ENCODE measurements at places on chromosomes 13 and 19. TPM values are rescaled to one million over a fixed set of nuclear protein-coding genes. Genes with fewer than 3 reads are reported as not detected.

- no peak for DNase-seq
- H3K36me3 ChIP-seq: no peaks in the 10 kb centered on the region
- no peak overlapping the region for H3K4me3 ChIP-seq
- peaks cover 12% of the 10 kb centered on the region for H3K27me3 ChIP-seq
- H3K27ac ChIP-seq: no peak overlapping the region
- peaks cover 4% of the 10 kb centered on the region for H3K4me1 ChIP-seq
These were observed 200.9 kb upstream of the TMTC4 start for GRCh38 chr13:100875392-100876043.

GRCh38 chr19:44512326-44513298 lies 12.3 kb upstream of the ZNF180 start:
- no peaks in the 10 kb centered on the region for H3K4me1 ChIP-seq
- no peak overlapping the region for H3K4me3 ChIP-seq
- H3K27me3 ChIP-seq: peaks cover 6% of the 10 kb centered on the region
- no peak overlapping the region for H3K27ac ChIP-seq

The C19orf85 gene
- total RNA-seq: not detected

- H3K27me3 ChIP-seq: no peaks in the 10 kb centered on the region
- no peaks in the 10 kb centered on the region for H3K36me3 ChIP-seq
- peaks cover 13% of the 10 kb centered on the region for H3K4me1 ChIP-seq
- H3K4me3 ChIP-seq: no peak overlapping the region
- peak overlapping the region; percentile 2 for H3K27ac ChIP-seq
- DNase-seq: no peak
These were observed 27.1 kb upstream of the MYCBP2 start for GRCh38 chr13:77353995-77354394.

DNA sequence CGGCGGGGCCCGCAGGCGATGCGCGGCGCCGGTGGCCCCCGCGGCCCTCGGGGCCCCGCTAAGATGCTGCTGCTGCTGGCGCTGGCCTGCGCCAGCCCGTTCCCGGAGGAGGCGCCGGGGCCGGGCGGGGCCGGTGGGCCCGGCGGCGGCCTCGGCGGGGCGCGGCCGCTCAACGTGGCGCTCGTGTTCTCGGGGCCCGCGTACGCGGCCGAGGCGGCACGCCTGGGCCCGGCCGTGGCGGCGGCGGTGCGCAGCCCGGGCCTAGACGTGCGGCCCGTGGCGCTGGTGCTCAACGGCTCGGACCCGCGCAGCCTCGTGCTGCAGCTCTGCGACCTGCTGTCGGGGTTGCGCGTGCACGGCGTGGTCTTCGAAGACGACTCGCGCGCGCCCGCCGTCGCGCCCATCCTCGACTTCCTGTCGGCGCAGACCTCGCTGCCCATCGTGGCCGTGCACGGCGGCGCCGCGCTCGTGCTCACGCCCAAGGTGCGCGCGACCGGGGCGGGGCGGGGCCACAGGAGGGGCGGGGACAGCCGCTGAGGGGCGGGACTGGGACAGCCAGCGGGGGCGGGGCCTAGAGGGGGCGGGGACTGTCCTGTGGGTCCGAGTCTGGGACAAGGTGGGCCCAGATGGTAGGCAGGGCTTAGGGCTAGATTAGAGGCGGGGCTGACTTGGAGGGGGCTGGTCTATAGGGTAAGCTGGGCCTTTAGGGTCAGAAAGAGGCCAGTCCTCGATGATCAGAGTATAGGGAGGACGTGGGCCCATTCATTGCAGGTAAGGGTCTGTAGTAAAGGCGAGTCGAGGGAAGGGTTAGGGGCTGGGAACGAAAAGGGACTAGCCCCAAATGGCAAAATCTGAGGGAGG lies 5.1 kb downstream of the GRIN2D start:
- H3K36me3 ChIP-seq: no peaks in the 10 kb centered on the region
- H3K27ac ChIP-seq: peak overlapping the region; percentile 44
- peaks cover 44% of the 10 kb centered on the region for H3K27me3 ChIP-seq
- H3K4me3 ChIP-seq: peak overlapping the region; percentile 50

The THSD8 gene
- 17.7 TPM for total RNA-seq

The CYP2F1 gene
- not detected for total RNA-seq

The CATSPERD gene
- total RNA-seq: not detected

The ZNF264 gene
- 34.1 TPM for total RNA-seq

DNA sequence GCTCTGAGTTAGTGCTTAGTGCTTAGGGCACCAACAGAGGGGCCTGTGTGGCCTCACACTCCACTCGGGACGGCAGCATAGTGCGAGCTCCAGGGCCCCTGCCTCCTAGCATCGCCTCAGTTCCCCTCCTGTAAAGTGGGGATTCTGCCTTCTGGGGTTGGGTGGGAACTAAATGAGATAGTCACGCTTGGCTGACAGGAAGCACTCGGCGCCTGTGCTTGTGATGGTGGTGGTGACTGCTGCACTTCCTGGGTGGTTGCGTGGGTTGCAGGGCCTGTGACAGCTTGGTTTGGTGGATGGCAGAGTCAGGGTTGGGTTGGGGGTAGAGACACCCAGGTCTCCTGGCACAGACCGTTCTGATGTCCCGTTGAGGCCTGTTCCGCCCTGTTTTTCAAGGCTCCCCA lies 7.7 kb downstream of the PLEKHF1 start:
- H3K4me3 ChIP-seq: peak overlapping the region; percentile 58
- H3K27me3 ChIP-seq: no peaks in the 10 kb centered on the region
- H3K36me3 ChIP-seq: peaks cover 84% of the 10 kb centered on the region
- H3K4me1 ChIP-seq: peaks cover 92% of the 10 kb centered on the region
- peak overlapping the region; percentile 87 for H3K27ac ChIP-seq

DNA sequence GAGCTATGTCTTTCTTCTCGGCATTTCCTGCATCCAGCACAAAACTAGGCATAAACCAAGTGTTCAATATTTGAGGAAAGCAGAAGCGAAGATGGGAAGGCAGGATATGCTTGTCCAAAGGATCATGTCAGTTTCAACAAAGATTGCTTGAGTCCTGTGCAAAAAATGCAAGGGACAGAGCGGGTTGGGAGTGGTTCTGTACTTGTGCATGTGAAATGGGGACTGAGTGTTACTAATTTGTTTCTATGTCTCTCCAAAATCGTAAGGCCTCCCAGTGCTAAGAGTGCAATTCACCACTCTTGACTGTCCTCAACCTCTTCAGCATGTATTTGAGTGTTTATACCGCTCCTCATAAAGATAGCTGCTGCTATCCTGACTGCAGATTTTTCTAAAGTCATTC lies 166.2 kb downstream of the DLEU7 start:
- no peak overlapping the region for H3K27ac ChIP-seq
- peaks cover 9% of the 10 kb centered on the region for H3K4me1 ChIP-seq
- no peak overlapping the region for H3K4me3 ChIP-seq
- peaks cover 2% of the 10 kb centered on the region for H3K27me3 ChIP-seq

The BLVRB gene
- 16.5 TPM for total RNA-seq

DNA sequence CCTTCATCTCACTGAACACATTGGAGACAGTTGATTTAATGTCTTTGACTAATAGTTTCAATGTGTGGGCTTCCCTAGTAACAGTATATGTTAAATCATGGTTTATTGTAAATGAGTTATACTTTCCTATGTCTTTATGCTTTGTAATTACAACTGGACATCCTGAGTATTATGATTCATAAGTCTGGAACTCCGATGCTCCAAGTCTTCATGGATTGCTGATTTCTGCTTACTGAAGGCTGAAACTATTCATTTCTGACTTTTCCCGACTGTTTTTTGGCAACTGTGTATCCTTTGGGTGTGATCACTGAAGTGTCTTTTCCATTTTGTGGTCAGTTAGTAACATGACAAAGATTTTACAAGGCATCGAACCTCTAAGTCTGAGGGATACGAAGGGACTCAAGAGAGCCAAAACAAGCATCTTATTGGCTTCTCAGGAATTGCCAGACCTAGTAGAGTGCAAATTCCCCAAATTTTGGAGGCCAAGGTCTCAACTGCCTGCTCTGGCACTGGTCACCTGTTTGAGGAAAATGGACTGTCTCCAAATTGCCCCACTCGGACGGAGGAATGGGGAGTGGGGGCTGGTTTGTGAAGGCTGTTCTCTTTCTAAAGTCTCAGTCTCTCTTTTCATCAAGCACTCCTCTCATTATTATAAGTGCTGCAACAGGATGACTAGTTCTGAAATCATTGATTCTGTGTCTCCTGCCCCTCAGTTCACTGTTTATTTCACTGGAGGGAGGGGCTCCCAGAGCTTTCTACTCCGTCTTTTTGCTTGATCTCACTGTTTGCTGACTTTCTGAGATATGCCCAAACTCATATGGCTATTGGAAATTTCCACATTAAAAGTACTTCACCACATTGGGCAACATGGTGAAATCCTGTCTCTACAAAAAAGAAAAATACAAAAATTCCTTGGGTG lies 20.2 kb upstream of the CD70 start:
- H3K27me3 ChIP-seq: peaks cover 25% of the 10 kb centered on the region
- no peak for DNase-seq
- peaks cover 2% of the 10 kb centered on the region for H3K36me3 ChIP-seq
- H3K27ac ChIP-seq: no peak overlapping the region
- H3K4me1 ChIP-seq: peaks cover 12% of the 10 kb centered on the region

GRCh38 chr19:1019980-1020867 lies 699 bp downstream of the TMEM259 start:
- peak overlapping the region; percentile 90 for H3K4me3 ChIP-seq
- peaks cover 10% of the 10 kb centered on the region for H3K36me3 ChIP-seq
- DNase-seq: peak; percentile 59
- peak overlapping the region; percentile 92 for H3K27ac ChIP-seq
- no peaks in the 10 kb centered on the region for H3K27me3 ChIP-seq
- H3K4me1 ChIP-seq: peaks cover 42% of the 10 kb centered on the region

GRCh38 chr13:92158346-92158745 lies 759.9 kb downstream of the GPC5 start:
- DNase-seq: no peak
- H3K36me3 ChIP-seq: no peaks in the 10 kb centered on the region
- H3K27me3 ChIP-seq: no peaks in the 10 kb centered on the region
- no peak overlapping the region for H3K4me3 ChIP-seq
- H3K27ac ChIP-seq: no peak overlapping the region

The KCNRG gene
- total RNA-seq: 0.82 TPM

GRCh38 chr19:1265615-1266128 lies 3.5 kb upstream of the CIRBP start:
- H3K27ac ChIP-seq: peak overlapping the region; percentile 82
- H3K4me3 ChIP-seq: peak overlapping the region; percentile 69
- peaks cover 65% of the 10 kb centered on the region for H3K4me1 ChIP-seq
- DNase-seq: peak; percentile 76
- peaks cover 25% of the 10 kb centered on the region for H3K36me3 ChIP-seq

- no peaks in the 10 kb centered on the region for H3K27me3 ChIP-seq
- DNase-seq: no peak
- H3K4me1 ChIP-seq: peaks cover 10% of the 10 kb centered on the region
- H3K4me3 ChIP-seq: no peak overlapping the region
- no peaks in the 10 kb centered on the region for H3K36me3 ChIP-seq
- H3K27ac ChIP-seq: no peak overlapping the region
These were observed 165.4 kb downstream of the FLT1 start for GRCh38 chr13:28329395-28330158.

The METTL21C gene
- not detected for total RNA-seq

DNA sequence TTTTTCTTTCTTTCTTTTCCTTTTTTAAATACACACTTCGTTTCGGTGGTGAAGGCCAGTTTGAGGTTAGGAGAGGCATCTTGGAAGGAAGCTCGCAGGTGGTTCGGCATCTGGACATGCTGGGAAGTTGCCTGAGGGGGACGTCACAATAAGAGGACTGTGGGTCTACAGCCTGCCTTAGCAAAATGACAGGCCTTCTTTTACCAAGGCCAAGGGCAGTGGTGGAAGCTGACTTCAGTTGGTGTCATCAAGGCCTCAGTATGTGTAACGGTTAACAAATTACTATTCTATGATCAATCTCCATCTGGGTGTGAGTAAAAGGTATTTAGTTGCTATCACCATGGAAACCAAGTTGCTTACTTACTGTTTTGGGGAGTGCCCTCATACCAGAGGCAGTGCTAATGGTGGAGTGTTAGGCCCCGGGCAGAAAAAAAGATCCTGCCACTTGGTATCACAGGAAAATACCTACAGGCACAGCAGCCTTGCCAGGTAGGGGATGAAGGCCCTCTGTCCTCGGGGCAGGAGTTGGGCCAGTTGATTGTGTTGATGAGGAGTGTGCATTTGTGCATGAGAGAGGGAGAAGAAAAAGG lies 10.3 kb downstream of the ACTN4 start:
- peak overlapping the region; percentile 85 for H3K27ac ChIP-seq
- H3K36me3 ChIP-seq: peaks cover 51% of the 10 kb centered on the region
- DNase-seq: no peak
- H3K4me1 ChIP-seq: peaks cover 86% of the 10 kb centered on the region

- peaks cover 77% of the 10 kb centered on the region for H3K36me3 ChIP-seq
- H3K27me3 ChIP-seq: no peaks in the 10 kb centered on the region
- DNase-seq: peak; percentile 15
- H3K27ac ChIP-seq: peak overlapping the region; percentile 86
- peaks cover 38% of the 10 kb centered on the region for H3K4me1 ChIP-seq
- peak overlapping the region; percentile 92 for H3K4me3 ChIP-seq
These were observed 2.9 kb downstream of the ZNF792 start for GRCh38 chr19:34960940-34961679.

The YJEFN3 gene
- total RNA-seq: 10.0 TPM

DNA sequence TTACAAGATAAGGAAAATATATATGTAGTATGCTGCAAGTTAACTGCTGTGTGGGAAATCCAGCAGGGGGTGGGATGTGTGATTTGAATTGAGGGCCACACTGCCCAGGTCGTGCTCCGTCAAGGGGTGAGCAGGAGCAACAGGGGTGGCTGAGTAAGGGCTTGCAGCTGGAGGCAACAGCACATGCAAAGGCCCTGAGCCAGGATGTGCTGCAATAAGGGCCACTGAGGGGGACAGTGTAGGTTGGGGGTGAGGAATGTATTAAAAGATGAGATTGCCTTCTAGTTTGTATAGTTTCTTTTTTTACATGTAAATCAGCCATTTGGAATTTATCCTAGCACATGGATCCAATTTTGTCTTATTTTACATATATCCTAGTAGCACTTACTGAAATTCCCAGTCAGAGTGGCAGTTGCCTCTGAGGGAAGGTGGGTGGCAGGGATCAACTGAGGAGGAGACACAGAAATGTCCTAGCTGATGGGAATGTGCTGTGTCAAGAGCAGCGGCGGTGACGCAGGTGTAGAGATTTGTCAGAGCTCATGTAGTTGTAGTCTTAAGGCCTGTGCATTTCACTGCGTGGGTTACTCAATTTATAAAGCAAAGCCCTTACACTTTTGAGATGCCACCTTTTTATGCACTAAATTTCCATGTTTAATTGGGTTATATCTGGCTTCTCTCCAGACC lies 5.4 kb upstream of the RBM42 start:
- H3K36me3 ChIP-seq: peaks cover 20% of the 10 kb centered on the region
- peak overlapping the region; percentile 26 for H3K27ac ChIP-seq
- DNase-seq: no peak
- H3K27me3 ChIP-seq: no peaks in the 10 kb centered on the region
- H3K4me1 ChIP-seq: peaks cover 4% of the 10 kb centered on the region

- DNase-seq: no peak
- no peak overlapping the region for H3K4me3 ChIP-seq
- H3K27ac ChIP-seq: no peak overlapping the region
- H3K36me3 ChIP-seq: no peaks in the 10 kb centered on the region
- H3K27me3 ChIP-seq: no peaks in the 10 kb centered on the region
- no peaks in the 10 kb centered on the region for H3K4me1 ChIP-seq
These were observed 1101.4 kb downstream of the PCDH9 start for GRCh38 chr13:66128692-66129269.

GRCh38 chr13:74073274-74073673 lies 60.9 kb downstream of the KLF12 start:
- H3K27ac ChIP-seq: no peak overlapping the region
- H3K27me3 ChIP-seq: no peaks in the 10 kb centered on the region
- no peak overlapping the region for H3K4me3 ChIP-seq
- H3K4me1 ChIP-seq: peaks cover 44% of the 10 kb centered on the region
- no peak for DNase-seq
